NCI-H774 (cell line): ENCODE measurements at places on chromosomes 2 and 18.

- no peak for DNase-seq
These were observed 88.0 kb downstream of the CDC42EP3 start for GRCh38 chr2:37583402-37583801.

- no peak for DNase-seq
These were observed 272.9 kb downstream of the IRS1 start for GRCh38 chr2:226526716-226527115.

DNA sequence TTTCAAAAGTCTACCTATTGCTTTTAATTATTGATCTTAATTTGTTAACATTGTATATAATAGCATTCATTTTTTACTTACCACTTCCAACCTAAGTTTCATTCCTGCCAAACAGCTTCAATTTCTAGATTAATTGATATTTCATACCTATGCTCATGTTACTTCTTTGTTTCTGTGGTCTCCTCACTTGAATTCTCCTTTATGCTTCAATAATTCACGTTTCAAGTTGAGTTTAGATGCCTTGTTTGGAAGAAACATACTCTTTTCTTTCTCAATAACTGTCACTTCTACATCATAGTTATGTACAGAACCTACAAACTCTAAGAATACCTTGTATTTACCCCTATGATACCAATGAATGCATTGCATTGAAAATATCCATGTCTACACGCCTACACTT is 862.2 kb upstream of the LRATD1 start:
- DNase-seq = no peak

DNA sequence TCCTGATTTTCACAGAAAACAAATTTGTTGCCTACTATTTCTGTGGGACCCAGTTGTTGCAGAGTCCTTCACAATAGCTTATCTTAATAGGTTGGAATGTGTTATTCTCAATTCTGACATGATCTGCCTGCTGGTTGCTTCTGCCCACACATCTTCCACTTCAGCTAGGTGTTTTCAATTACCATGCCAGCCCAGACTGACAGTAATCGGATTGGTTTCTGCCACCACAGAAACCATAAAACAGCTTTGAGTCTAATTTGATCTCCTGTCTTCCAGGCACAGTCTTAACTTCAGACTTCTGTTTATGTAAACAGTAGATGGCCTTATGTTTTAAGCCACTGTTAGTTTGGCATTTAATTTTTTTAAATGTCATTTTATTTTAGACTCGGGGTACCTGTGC is 248.2 kb upstream of the RBMS1 start:
- no peak for DNase-seq

DNA sequence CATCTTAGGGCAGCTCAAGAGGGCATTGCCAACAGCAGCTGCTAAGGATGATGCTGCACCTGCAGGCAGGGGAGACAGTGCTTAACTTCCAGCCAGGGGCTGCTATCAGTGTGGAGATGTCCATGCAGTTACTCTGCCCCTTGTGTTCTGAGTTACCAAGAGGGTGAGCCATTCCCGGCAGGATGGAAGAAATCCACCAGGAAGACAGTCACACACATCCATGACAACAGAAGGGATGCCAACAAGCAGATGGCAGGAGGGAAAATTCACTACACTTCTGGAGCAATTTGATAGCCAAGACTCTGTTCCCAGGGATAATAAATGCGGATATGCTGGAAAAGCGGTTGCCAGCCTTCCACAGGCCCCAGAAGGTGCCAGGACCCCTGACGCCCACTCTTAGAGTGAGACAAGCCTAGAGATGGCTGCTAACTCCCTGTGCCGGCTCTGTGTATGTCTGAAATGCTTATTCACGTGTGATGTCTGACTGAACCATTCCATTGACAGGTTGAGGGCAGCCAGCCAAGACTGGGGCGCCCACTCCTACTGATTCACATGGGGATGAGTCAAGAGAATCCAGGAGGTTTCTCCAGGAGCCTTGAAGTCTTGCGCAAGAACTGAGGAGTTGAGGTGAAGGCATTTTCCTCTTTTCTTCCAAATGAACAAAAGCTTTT is 24.5 kb downstream of the LOXHD1 start:
- no peak for DNase-seq

DNA sequence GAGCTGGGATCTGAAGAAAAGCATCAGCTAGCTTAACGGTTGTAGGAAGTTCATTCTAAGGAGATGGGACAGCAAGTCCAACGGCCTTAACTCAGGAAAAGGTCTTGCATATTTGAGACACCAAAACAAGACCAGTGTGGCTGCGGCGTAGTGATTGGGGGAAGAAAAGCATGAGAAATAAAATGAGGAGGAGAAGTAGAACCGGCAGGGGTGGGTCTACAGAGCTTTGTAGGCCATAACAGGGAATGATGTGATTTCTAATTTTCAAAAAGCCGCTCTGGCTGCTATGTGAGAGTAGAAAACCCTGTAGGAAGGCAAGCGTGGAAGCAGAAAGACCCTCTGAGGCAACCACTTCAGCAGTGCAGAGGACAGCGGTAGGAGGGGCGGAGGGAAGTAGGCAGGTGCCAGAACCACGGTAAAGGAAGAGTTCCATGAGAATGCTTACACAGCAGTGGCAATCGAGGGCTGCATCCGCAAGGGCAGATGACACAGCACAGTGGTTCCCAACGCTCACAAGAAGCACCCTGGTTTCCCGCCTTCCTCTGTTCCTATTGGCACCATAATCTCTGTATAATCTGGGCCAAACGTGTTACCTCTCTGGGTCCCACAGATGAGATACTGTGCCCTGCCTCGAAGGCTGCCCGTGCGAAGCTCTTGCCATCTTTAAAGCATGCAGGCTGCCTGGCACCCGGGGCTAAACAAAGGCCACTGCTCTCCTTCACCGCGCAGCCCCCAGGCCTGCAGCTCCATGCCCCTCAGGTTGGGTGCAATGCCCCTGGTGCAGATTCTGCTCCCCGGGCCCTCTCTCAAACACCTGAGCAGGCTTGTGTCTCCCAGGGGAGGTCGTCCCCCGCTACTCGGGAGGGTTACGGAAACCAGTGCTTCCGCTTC is 795 bp downstream of the ANKRD39 start:
- no peak for DNase-seq

DNA sequence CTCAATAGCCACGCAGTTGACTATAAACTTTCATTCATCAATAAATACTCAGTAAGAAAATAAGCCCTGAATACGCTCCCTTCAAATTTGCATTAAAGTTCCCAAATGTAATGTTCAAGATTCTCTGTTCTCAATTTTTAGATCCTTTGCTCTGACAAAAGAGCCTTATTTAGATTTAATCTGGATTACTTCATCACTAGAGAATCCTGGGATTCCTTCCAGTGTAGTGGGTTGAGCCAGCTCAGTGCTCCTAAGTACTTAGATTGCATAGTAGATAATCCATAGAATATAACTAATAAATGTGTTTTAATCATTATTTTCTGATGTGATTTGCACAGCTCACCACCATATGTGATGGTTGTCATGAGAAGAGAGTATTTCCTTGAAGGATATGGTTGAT is 1286.2 kb downstream of the SUCLG1 start:
- no peak for DNase-seq

- no peak for DNase-seq
These were observed 44.4 kb downstream of the PTPN2 start for GRCh38 chr18:12839526-12840196.
